ENCODE measurements at places on chromosomes 3 and 15.

- DNase-seq, result no peak
Observed at GRCh38 chr3:184423561-184423960, 43.7 kb downstream of the CHRD start.

DNA sequence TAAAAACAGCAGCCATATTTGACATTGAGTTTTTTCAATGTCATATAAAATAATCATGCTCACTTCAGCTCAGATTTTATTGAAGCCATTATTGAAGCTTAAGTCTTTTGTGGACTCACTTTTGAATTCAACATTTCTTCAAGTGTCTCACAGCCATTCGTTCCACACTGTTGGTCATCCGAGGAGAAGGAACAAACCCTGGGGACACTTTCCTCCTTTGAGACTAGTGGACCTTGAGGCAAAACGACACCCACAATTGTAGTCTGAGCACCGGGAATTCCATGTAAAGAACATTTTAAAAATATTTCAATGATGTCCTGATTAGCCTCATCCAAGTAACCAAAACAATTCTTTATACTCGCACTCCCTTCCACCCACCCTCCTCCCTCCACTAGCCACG lies 174.7 kb downstream of the CD47 start:
- no peak for DNase-seq

GRCh38 chr3:134054881-134055280 lies 25.2 kb upstream of the SLCO2A1 start:
- no peak for DNase-seq

DNA sequence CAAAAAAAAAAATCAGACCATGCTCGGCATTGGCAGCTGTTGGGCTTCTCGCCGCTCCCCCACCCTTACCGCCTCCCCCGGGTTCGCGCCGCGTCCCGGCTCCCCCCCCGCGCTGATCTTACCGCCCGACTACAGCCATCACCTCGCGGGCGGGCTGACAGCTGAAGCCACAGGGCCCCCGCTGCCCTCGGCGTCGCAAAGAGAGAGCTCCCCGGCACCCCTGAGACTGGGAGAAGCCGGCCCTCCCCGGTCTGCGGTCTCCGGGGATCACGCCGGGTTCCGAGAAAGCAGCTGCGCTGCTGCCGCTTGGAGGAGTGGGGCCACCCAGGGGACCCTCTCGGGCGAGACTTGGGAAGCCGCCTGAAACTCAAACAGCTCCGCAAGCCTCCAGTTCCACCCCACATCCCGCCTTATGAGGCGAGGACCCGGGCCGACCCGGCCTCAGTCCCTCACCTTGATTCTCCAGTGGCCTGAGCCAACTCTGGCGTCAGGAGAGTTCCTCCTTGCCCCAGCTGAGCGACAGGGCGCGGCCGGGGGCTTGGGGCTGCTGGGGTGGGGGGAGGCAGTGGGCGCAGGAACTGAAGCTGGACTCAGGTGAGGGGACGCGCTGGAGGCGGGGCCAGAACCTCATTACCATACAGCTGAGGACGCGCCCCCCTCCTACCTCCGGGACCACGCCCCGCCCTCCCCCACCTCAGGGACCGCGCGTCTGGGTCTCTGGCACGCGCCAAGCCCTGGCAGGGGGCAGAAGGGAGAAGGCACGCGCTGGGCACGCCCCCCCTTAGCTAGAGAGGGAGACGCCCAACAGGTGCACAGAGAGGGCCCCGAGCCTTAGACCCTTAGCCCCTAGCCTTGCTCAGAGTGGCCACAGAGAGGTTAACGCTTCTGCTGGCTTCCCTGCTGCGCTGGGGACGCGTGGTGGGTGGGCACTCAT lies 1.0 kb upstream of the DLL4 start:
- no peak for DNase-seq

- DNase-seq, result no peak
Observed at GRCh38 chr3:193559100-193559499, 4.4 kb upstream of the ATP13A4 start.

Measured in fibroblast of skin of left quadriceps (primary cell).